CD8-positive, alpha-beta memory T cell (primary cell): ENCODE measurements at places on chromosomes 4 and X. TPM values are rescaled to one million over a fixed set of nuclear protein-coding genes. Genes with fewer than 3 reads are reported as not detected.

DNA sequence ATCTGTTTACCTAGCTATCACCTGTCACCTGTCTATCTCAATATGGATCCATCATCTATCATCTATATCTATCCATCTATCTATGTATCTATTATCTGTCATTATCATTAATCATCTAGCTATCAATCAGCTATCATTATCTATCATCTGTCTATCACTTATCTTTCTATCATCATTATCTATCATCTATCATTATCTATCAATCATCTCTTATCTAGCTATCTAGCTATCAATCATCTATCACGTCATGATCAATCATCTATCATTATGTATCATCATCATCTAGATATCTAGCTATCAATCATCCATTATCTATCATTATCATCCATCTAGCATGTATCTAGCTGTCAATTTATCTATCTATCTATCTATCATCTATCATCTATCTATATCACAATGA, 7.9 kb downstream of the ARSD start:
- no peaks in the 10 kb centered on the region for H3K36me3 ChIP-seq
- H3K27me3 ChIP-seq = no peaks in the 10 kb centered on the region
- H3K27ac ChIP-seq = no peak overlapping the region
- H3K4me1 ChIP-seq = no peaks in the 10 kb centered on the region
- no peak for DNase-seq

- H3K4me3 ChIP-seq = no peak overlapping the region
- no peak for DNase-seq
- no peak overlapping the region for H3K27ac ChIP-seq
- H3K27me3 ChIP-seq = no peaks in the 10 kb centered on the region
These were observed 15.3 kb downstream of the GPR174 start for GRCh38 chrX:79159800-79160199.

DNA sequence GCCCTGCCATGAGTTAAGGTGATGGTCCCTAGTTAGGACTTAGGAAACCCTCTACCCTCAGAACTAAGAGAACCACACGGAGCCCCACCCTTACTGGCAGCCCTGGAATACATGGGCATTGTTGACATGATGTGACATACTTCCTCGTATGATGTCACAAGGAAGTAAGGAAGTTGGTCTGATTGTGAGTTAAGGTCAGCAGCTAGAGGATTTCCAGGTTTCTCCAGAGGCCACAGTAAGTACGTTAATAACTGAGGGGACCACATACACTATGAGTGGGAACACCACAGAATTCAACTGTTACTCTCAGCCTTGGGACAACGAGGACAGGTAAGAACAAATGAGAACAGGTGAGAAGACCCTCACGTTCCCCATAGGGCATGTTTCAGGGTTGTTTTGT, at the start of gene MAGEB5:
TSS of gene MAGEB5 (plus strand) at position 301 of the 400 bp plus-strand sequence. CDS start 1,133 bp downstream, outside the sequence.
- no peak for DNase-seq
- H3K36me3 ChIP-seq = no peaks in the 10 kb centered on the region
- H3K4me1 ChIP-seq = no peaks in the 10 kb centered on the region
- no peaks in the 10 kb centered on the region for H3K27me3 ChIP-seq
- H3K27ac ChIP-seq = no peak within 1 kb of the TSS

GRCh38 chr4:40489961-40490360, 139.7 kb downstream of the RBM47 start:
- H3K27me3 ChIP-seq = no peaks in the 10 kb centered on the region
- no peaks in the 10 kb centered on the region for H3K4me1 ChIP-seq
- no peaks in the 10 kb centered on the region for H3K36me3 ChIP-seq
- no peak for DNase-seq
- no peak overlapping the region for H3K27ac ChIP-seq
- no peak overlapping the region for H3K4me3 ChIP-seq

Gene DYNLT3
- 44.9 TPM for polyA plus RNA-seq

Gene CENPU
- 3.5 TPM for polyA plus RNA-seq

Gene MAGEB6
- not detected for polyA plus RNA-seq
